ENCODE measurements at places on chromosomes 6 and 20. TPM values are rescaled to one million over a fixed set of nuclear protein-coding genes. Genes with fewer than 3 reads are reported as not detected.
A peak's percentile ranks its signal among the peaks of the same experiment; 100 is the strongest.

GRCh38 chr6:161444464-161444863 lies 170.6 kb upstream of the AGPAT4 start:
- peak; percentile 59 for DNase-seq

DNA sequence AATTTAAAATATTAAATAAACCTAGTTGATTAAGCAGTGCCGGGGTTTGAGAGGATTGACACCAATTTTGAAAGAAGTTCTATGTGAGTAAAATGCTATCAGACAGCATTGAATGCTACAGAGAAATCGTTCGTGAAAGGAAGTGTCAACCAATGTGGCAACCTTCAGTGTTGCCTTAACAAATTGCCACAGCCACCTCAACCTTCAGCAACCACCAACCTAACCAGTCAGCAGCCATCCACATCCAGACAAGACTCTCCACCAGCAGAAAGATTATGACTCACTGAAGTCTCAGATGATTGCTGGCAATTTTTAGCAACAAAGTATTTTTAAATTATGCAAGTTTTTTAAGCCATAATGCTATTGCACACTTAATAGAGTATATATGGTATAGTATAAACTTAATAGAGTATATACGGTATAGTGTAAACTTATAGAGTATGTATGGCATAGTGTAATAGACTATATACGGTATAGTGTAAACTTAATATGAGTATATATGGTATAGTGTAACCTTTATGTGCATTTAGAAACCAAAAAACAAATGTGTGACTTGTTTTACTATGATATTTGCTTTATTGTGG lies 65.3 kb upstream of the ID4 start:
- no peak for DNase-seq

GRCh38 chr20:32570401-32571190 lies 14.5 kb downstream of the NOL4L start:
- peak; percentile 37 for DNase-seq

DNA sequence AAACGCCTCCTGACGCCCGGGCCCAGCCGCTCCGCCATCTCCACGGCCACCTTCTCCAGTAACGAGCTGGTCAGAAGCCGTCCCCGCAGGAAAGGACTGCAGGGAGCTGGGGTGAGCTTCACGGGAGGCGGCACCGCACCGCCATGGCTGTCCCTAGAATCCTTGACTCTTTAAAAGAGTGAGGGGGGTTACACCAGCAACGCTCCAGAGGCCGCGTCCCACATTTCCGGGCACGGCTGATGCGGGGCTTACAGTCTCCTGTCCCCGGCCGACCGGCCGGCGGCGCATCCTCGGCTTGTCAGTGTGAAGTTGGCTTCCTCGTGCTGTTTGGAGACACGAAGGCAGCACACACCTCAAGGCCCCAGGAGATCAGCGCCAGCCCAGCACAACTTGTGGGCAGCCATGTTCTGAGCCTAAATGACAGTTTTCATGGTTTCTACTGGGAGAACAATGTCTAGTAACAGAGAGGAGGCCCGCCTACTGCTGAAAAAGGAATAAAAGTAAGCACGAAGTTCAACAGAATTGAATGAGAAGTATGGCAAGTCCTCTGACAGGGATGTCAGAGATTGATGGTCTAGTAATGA lies 30.4 kb downstream of the SLC2A4RG start:
- DNase-seq: no peak

DNA sequence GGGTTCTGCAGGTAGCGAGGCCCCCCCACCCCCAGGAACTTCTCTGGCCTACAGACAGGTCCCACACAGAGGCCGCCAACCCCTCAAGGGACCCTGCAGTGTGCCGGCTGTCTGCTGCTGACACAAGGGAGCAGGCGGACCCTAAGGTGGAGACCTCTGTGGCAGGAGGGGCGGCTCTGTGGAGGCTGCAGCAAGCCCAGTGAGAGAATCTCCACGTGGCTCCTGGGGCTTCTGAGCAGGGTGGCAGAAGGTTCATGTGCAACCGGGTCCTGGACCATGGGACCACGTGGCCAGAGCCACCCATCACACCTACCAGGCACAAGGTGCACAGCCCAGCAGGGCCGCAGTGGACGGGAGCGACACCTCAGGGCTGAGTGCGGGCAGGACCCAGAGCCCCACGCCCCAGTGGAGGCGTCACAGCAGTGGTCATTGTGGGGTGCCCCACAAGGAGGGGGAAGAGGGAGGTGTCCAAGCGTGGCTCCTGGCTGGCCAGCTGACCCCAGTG lies 4.3 kb downstream of the ARFRP1 start:
- peak; percentile 1 for DNase-seq

Gene OXT
- not detected for total RNA-seq

Data from body of pancreas (tissue), 4 donors.